ENCODE measurements at places on chromosomes 7 and 10.

DNA sequence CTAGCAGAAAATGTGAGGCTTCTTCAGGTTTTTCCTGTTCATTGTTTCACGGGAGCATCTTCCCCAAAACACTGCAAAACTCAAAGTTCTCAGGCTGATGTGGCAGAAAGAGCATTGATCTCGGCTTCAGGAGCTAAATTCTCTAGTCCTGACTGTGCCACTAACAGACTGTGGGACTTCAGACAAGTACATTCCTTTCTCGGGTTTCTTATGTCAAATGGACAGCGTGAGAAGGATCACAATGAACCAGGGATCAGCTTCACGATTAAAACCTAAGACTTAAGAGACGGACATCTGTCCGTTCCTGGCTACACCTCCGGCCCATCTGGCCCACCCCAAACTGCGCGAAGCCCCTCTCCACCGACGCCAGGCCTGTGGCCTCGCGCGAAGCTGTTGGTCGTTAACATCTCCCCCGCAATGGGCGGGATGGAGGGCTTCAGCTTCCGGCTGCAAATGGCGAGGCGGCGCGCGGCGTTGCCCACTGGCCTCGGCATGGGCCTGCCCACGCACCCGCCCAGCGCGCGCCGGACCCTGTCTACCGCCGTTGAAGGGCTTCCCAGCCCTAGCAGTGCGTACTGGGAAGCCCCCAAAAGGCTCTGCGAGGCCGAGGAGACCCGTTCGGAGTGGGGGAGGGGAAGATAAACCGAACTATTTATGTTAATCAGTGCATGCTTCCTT, 549 bp upstream of the DDX50 start:
- H3K36me3 ChIP-seq: peaks cover 26% of the 10 kb centered on the region
- no peak for DNase-seq
- H3K27me3 ChIP-seq: no peaks in the 10 kb centered on the region
- peaks cover 43% of the 10 kb centered on the region for H3K4me1 ChIP-seq
- peak overlapping the region; percentile 95 for H3K27ac ChIP-seq
- H3K4me3 ChIP-seq: peak overlapping the region; percentile 93

DNA sequence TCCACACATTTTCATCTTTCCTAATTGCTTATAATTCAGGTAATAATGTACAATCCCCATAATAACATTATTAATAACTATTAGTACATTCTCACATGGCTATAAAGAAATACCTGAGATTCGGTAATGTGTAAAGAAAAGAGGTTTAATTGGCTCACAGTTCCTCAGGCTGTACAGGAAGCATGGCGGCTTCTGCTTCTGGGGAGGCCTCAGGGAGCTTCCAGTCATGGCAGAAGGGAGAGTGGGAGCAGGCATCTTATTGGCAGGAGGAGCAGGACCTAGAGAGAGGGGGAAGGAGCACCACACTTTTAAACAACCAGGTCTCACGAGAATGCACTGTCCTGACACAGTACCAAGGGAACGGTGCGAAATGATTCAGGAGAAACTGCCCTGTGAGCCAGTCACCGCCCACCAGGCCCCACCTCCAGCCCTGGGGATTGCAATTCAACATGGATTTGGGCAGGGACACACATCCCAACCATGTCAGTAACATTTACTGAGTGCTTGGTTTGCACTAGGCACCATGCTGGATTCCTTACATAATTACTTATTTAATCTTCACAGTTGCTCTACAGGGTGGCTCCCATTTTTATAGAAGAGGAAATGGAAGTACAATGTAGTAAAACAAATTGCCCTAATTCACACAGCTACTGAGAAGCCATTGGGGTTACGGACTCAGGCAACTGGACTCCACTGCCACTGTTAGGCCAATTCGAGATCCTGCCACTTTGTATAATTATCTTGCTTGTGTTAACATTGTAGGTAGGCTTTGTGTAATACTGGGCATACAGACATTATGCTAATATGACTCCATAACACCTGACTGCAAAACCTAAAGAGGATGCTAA, 8.7 kb upstream of the ESYT2 start:
- H3K4me1 ChIP-seq: peaks cover 12% of the 10 kb centered on the region
- no peak overlapping the region for H3K27ac ChIP-seq
- H3K4me3 ChIP-seq: no peak overlapping the region
- no peaks in the 10 kb centered on the region for H3K36me3 ChIP-seq
- no peaks in the 10 kb centered on the region for H3K27me3 ChIP-seq

DNA sequence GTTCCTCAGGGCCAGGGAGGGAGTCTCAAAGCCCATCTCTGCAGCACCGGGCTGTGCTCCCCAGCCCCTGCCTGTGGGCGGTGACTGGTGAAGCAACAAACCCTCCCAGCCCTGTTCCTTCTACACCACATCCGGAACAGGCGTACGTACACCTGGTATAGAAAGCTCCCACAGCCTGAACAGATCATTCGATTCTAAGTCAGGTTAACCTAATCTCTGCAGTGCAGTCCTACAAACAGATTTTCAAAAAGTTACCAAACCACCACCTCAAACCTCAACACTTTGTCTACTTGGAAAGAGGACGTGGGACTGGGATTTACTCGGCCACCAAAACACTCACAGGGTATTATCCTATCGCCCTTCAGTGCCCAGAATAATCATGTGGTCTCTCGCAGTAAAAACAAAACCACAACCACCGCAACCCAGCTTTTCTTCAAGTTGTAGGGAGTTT, 238.4 kb downstream of the DIP2C start:
- H3K4me1 ChIP-seq: peaks cover 23% of the 10 kb centered on the region
- DNase-seq: peak; percentile 75
- H3K36me3 ChIP-seq: no peaks in the 10 kb centered on the region
- peaks cover 20% of the 10 kb centered on the region for H3K27me3 ChIP-seq

DNA sequence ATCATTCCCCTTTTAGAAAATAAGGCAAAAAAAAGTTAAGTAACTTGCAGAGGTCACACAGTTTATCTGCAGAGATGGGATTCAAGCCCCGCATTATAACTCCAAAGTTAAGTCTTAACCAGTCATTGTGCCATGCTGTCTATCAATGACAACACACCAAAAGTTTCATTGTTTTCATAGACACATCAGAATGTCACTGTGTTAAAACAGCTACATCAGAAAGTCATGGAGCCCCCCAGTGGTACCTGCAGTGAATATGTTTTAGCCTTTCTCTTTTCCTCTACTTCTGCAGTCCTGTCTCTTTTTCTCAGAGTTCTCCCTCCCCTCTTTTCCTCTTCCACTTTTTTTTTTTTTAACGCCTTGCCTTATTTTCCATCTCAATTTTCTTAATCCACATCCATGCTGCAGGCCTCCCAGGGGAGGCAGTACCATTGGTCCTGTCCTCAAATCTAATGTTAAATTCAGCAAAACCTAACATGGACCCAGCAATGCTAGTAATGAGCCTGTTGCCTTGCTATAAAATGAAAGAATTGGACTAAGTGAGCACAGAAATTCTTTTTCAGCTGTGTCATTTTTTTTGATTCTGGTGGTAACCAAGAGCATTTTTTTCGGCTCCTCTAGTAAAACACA, 3.8 kb upstream of the NRCAM start:
- H3K36me3 ChIP-seq: no peaks in the 10 kb centered on the region
- H3K27me3 ChIP-seq: peaks cover 50% of the 10 kb centered on the region
- no peak overlapping the region for H3K27ac ChIP-seq
- DNase-seq: no peak
- no peak overlapping the region for H3K4me3 ChIP-seq

DNA sequence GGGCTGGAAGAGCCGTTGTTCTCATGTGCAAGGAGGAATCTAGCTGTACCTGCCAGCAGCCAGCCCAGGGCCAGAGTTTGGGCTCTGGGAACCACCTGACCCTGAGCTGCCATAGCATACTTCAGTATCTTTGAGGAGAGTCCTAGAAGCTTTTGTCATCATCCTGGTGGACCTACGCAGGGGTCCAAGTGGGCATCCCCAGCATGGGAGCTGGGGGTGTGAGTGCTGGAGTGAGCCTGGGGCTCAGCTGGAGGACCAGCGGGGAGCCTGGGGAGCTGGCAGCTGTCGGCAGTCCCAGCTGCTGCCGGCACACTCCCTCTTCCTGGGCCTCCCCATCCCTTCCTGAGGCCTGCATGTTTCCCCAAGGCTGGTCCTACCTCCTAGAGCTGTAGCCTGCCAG, 32.5 kb downstream of the C10orf105 start:
- DNase-seq: no peak
- H3K4me3 ChIP-seq: no peak overlapping the region
- H3K36me3 ChIP-seq: peaks cover 5% of the 10 kb centered on the region
- H3K27me3 ChIP-seq: no peaks in the 10 kb centered on the region
- no peak overlapping the region for H3K27ac ChIP-seq

DNA sequence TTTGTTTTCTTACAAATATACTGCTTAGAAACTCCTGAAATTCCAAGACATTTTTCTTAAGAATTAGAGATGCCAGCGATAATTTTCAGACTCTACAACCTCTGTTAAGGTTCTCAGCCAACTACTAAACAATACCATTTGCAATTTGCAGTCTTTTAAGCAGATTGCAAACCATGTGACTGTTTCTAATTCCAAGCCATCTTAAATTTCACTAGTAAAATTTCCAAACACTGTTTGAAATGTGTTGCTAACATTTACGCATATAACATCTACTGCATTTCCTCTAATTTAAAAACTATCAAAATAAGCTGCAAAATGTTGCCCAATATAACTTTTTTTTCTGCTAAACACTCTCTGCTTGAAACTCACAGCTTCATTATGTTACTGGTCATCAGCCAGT, 56.0 kb upstream of the MACROH2A2 start:
- H3K4me3 ChIP-seq: no peak overlapping the region
- H3K36me3 ChIP-seq: no peaks in the 10 kb centered on the region
- DNase-seq: no peak
- H3K27ac ChIP-seq: no peak overlapping the region
- H3K4me1 ChIP-seq: no peaks in the 10 kb centered on the region
- H3K27me3 ChIP-seq: peaks cover 14% of the 10 kb centered on the region

DNA sequence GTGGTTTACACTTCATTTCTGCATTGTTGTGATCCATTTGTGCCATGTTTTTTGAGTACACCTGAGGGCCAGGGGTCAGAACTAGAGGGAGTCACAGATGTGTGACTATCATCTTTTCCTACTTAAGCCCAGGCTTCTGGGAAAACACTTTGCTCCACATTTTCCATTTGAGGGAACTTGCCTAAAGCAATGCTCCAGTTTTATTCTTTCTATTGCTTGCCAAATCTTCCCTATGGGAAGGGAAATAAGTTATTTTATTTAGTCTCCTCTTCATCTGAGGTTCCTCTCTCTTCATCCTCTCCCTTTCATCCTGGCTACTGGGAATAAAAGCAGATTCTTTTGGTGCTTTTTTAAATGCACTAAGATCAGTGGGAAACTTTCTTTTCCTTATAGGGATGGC, 179.9 kb upstream of the PRSS58 start:
- DNase-seq: no peak
- no peaks in the 10 kb centered on the region for H3K36me3 ChIP-seq
- H3K27me3 ChIP-seq: no peaks in the 10 kb centered on the region
- H3K4me1 ChIP-seq: peaks cover 63% of the 10 kb centered on the region
- H3K4me3 ChIP-seq: no peak overlapping the region
